Naive thymus-derived CD8-positive, alpha-beta T cell (primary cell): ENCODE measurements at places on chromosomes 3 and 15. TPM values are rescaled to one million over a fixed set of nuclear protein-coding genes. Genes with fewer than 3 reads are reported as not detected.

The NR2E3 gene
- total RNA-seq = not detected

The SLC28A2 gene
- total RNA-seq = not detected

The SYNM gene
- total RNA-seq = 1.1 TPM

The VIPR1 gene
- 122 TPM for total RNA-seq

The SLC24A5 gene
- not detected for total RNA-seq

The MAP4 gene
- total RNA-seq = 53.0 TPM

GRCh38 chr3:84074767-84075166 is 884.0 kb upstream of the CADM2 start:
- DNase-seq = no peak
- no peaks in the 10 kb centered on the region for H3K27me3 ChIP-seq
- H3K36me3 ChIP-seq = no peaks in the 10 kb centered on the region
- H3K27ac ChIP-seq = no peak overlapping the region
- H3K4me3 ChIP-seq = no peak overlapping the region

DNA sequence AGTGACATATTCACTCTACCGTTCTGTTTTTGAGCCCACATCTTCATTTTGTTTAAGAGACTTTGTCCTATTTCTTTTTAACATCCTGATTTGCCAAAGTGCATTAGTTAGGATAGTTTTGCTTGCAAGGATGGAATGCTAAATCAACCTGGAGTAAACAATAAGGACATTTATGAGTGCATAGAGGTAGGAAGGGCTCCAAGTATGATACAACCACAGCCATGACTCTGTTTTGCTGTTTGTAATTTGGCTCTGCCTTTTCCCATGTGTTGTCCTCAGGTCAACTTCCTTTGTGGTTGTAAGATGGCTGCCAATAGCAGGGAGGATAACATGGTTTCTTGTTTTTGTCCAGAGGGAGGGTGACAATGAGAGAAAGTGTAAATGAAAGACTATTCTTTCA is 66.4 kb upstream of the GOLIM4 start:
- no peaks in the 10 kb centered on the region for H3K36me3 ChIP-seq
- no peaks in the 10 kb centered on the region for H3K4me1 ChIP-seq
- no peak overlapping the region for H3K4me3 ChIP-seq
- no peak for DNase-seq
- H3K27ac ChIP-seq = no peak overlapping the region

DNA sequence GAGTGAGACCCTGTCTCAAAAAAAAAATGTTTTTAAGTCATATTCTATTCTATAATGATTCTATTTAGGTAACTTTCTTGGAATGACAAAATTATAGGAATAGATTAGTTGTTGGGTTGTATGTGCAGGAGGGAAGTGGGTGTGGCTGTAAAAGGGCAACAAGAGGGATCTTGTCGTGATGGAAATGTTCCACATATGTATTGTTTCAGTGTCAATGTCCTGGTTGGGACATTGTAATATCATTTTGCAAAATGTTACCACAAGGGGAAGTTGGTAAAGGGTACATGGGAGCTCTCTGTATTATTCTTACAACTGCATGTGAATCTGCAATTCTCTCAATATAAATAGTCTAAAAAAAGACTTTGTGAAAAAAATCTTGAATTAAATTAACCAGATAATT is 14.3 kb upstream of the ABHD5 start:
- H3K4me3 ChIP-seq = no peak overlapping the region
- no peaks in the 10 kb centered on the region for H3K27me3 ChIP-seq
- H3K27ac ChIP-seq = no peak overlapping the region
- no peaks in the 10 kb centered on the region for H3K36me3 ChIP-seq
- DNase-seq = no peak

DNA sequence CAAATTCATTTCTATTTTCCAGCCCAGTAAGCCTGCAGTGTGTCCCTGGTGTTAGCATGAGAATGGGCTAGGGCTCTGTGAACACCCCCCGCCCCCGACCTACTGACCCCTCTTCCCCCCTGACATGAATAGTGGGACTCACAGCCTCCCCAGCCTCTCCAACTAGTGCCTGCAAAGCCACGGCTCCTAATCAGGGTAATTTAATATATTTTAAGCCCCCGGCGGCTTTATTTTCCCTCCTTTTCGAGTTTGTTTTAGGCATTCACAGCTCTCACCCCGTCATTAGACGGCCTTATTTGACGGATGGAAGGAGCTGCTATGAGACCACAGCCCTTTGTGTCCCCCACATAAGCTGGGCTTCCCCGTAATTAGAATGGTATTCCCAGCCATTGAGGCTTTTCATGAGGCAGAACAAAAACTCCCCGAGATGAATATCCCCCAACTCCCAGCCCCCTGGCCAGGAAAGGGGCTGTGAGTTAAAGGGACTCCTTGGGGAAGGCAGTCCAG is 78.3 kb upstream of the POLG start:
- DNase-seq = no peak
- H3K4me3 ChIP-seq = no peak overlapping the region
- no peak overlapping the region for H3K27ac ChIP-seq
- H3K27me3 ChIP-seq = peaks cover 47% of the 10 kb centered on the region
- peaks cover 37% of the 10 kb centered on the region for H3K4me1 ChIP-seq

DNA sequence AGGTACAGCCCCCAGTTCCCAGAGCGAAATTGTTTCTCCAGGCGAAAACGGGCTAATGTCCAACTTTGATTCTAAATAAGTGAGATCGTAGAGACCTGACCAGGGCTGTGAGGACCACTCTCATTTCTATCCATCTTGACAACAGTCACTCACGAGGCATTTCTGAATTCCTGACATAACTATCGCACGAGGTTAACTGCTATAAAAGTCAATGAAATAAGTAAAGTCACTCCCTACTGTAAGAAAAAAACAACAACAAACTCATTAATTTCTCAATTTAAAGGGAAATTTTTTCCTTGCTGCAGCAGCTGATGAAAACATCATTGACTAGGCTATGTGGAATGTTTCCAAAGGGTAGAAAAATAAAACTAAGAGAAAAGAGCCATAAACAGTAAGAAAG is 69.1 kb downstream of the GREM1 start:
- H3K27me3 ChIP-seq = peaks cover 5% of the 10 kb centered on the region
- no peaks in the 10 kb centered on the region for H3K36me3 ChIP-seq
- DNase-seq = no peak
- no peaks in the 10 kb centered on the region for H3K4me1 ChIP-seq

DNA sequence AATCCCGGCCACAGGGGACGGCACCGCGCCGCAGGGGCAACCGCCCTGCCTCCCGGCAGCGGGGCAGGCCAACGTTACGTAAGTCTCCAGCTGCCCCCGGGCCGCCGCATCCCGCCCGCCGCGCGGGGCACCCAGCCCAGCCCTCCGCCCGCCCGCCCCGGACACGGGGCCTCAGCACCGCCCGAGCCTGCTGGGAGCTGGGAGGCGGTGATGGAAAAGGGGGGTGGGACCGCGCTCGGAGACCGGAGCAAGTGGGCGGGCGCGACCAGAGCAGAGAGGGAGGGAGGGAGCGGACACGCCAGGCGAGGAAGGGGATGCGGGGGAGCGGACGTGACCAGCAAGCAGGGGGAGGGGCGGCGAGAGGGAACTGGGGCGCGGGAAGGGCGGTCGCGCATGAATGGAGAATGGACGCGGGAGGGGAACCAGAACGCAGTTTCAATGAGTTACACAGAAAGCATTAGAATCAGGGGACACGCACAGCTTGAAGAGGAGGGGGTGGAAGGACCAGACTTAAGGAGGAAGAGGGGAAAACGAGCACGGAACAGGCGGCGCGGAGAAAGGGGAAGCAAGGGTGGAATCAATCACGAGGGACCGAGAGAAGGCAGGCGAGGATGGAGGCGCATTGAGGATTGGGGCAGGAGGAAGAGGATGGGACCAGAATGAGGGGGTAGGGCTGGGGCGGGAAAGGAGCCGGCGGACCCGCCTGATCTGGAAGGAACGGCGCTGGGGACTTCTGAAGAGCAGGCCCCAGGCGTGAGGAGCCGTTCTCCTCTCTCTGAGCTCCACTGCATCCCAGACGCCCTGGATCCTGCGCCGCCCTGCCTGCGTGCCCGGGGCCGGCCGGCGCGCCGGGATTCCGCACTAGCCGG is 559 bp downstream of the PKM start:
- no peaks in the 10 kb centered on the region for H3K27me3 ChIP-seq
- H3K4me1 ChIP-seq = peaks cover 31% of the 10 kb centered on the region
- H3K36me3 ChIP-seq = no peaks in the 10 kb centered on the region
- peak overlapping the region; percentile 95 for H3K27ac ChIP-seq
- peak; percentile 66 for DNase-seq

DNA sequence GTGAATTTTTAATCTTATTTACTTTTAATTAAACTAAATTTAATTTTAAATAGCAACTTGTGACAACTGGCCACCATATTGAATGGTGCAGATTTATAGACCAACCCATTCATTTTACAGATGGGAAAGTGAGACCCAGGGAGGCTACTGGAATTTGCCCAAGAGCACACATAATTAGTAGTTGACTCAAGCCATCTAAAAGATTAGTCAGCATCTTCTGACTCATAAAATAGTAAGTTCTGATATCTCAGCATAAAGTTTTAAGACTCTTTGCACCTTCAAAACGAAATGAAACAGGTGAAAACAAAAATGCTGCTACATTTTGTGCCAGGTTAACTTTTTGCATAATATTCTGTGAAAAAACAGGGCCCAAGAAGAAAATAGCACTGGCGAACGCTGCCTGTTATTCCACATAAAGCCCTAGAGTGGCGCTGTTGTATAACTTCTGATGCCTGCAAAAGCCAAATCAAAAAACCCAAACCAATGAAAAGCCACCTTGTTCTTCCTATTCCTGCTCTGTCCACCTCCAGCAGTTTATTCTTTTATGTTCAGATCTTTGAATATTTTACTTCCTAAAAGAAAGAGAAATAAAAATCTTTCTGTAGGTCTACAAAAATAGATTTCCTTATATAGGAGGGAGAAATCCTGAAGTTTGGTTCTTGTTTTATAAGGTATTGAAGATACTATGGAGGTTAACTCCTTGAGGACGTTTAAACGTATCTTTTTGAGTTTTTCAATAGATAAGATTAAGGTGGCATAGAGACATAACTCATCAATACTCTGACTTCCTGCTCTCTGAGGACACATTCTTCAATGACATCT is 62.8 kb downstream of the OTOL1 start:
- no peak overlapping the region for H3K4me3 ChIP-seq
- H3K4me1 ChIP-seq = no peaks in the 10 kb centered on the region
- no peaks in the 10 kb centered on the region for H3K36me3 ChIP-seq
- DNase-seq = no peak
- H3K27me3 ChIP-seq = peaks cover 33% of the 10 kb centered on the region

GRCh38 chr3:126606001-126606400 is 47.3 kb upstream of the C3orf22 start:
- peaks cover 54% of the 10 kb centered on the region for H3K36me3 ChIP-seq
- no peaks in the 10 kb centered on the region for H3K27me3 ChIP-seq
- H3K4me1 ChIP-seq = peaks cover 10% of the 10 kb centered on the region
- H3K4me3 ChIP-seq = no peak overlapping the region
- H3K27ac ChIP-seq = no peak overlapping the region

DNA sequence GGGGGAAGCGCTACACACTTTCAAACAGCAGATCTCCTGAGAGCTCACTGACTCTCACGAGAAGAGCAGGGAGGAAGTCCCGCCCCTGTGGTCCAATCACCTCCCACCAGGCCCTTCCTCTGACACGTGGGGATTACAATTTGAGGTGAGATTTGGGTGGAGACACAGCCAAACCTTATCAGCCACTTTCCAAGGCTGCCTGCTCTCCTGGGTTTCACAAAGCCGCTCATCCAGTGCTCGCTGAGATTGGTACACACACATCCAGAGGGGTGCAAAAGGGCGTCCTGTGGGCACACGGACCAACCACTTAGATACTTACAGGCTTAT is 23.1 kb downstream of the XXYLT1 start:
- H3K27me3 ChIP-seq = no peaks in the 10 kb centered on the region
- H3K27ac ChIP-seq = no peak overlapping the region
- no peak overlapping the region for H3K4me3 ChIP-seq
- peaks cover 17% of the 10 kb centered on the region for H3K4me1 ChIP-seq
- no peak for DNase-seq

- no peak for DNase-seq
- H3K27me3 ChIP-seq = no peaks in the 10 kb centered on the region
- H3K4me3 ChIP-seq = no peak overlapping the region
- no peaks in the 10 kb centered on the region for H3K36me3 ChIP-seq
- no peaks in the 10 kb centered on the region for H3K4me1 ChIP-seq
These were observed 71.1 kb upstream of the FAM3D start for GRCh38 chr3:58737644-58738043.

DNA sequence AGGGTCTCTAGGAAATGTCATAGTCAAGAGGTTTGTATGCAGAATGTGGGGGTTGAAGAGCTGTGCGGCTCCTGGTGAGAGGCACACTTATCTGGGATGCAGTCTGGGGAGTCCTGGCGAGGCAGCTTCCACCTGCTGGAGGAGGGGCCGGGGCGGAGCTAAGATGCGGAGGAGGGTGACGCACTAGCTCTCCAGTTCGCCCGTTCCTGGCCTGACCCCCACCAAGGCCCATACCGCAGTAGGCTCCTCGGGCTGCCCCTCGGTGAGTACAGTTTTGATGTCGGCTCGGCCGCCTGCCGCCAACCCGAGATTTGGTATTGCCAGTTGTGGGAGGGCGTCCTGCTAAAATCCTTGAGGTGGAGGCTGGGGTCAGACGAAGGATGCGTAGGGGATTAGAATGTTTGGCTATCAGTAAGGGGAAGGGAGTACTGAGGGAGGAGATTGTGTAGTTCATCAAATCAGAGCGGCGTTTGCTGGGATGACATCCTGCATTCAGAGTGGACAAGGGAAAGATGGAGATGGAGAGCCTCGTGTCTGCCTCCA is at the start of gene SCG5:
Gene SCG5 (plus strand): TSS at position 194 of the 543 bp plus-strand sequence. CDS start 1,883 bp downstream, outside the sequence.
- DNase-seq = no peak
- peaks cover 5% of the 10 kb centered on the region for H3K27me3 ChIP-seq
- no peaks in the 10 kb centered on the region for H3K4me1 ChIP-seq
- no peaks in the 10 kb centered on the region for H3K36me3 ChIP-seq
- H3K27ac ChIP-seq = peak within 1 kb of the TSS; percentile 43
- no peak within 1 kb of the TSS for H3K4me3 ChIP-seq

GRCh38 chr3:72810063-72810462 is 38.2 kb downstream of the SHQ1 start:
- H3K27me3 ChIP-seq = no peaks in the 10 kb centered on the region
- no peak overlapping the region for H3K4me3 ChIP-seq
- no peak for DNase-seq
- no peaks in the 10 kb centered on the region for H3K4me1 ChIP-seq
- no peaks in the 10 kb centered on the region for H3K36me3 ChIP-seq

DNA sequence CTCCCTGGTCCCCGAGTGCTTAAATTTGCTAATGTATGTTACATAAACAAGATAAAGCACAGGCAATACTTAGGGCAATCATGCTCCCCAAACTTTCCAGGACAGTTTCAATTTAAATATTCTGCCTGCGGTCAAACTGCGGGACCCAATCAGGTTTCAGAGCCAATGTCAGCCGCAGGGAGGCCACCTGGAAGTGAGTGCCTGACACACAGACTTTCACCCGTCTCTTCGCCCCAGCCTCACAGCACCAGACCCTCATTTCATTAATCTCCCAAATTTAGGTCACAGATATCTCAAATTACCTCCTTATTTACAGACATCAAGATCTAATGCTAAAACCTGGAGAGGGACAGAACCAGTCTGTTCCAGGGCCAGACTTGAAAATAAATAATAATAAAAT is 107.2 kb upstream of the ALDH1A3 start:
- no peak overlapping the region for H3K4me3 ChIP-seq
- H3K27me3 ChIP-seq = peaks cover 15% of the 10 kb centered on the region
- no peaks in the 10 kb centered on the region for H3K36me3 ChIP-seq
- no peaks in the 10 kb centered on the region for H3K4me1 ChIP-seq
- no peak for DNase-seq

GRCh38 chr15:43266834-43267233 is at the start of gene TGM5:
TSS of gene TGM5 (minus strand) at chr15:43266928. CDS start at chr15:43266849, 79 bp downstream.
- H3K27me3 ChIP-seq = peaks cover 23% of the 10 kb centered on the region
- no peaks in the 10 kb centered on the region for H3K36me3 ChIP-seq
- DNase-seq = no peak
- H3K27ac ChIP-seq = no peak within 1 kb of the TSS
